D721Med (cell line): ENCODE measurements at places on chromosomes 3 and 15.

GRCh38 chr15:64006642-64007041, 39.6 kb downstream of the DAPK2 start:
- DNase-seq = no peak

DNA sequence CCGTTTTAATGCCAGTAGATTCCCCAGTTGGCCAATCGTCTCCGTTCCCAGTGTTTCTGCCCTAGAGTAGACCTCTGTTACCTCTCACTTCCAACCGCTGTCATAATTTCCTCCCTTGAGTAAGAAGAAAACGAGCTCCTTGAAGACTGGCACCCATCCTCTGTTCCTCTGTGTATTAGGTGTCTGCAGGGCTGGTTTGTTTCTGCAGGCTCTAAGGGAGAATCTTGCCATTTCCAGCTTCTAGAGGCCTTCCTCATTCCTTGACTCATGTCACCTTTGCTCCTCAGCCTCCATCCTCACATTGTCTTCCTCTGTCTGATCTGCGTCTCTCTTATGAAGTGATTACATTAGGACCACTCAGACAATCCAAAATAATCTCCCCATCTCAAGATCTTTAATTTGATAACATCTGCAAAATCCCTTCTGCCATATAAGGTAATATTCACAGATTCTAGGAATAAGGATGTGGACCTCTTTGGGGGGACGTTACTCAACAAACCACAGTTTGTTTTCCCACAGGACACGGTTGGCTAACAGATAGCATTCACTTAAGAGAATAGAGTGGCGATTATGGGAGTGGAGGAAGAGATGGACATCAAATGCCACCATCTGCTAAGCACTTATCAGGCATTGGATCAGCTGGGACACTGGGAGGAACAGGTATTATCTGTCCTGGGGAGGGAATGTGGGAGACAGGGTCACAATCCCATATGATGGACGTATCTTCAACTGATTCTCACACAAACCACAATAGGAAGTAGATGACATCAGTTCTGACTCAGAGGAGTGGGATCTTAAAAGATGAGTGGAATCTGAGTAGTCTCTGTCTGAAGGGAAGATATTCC, 17.1 kb downstream of the ARHGAP31 start:
- no peak for DNase-seq

DNA sequence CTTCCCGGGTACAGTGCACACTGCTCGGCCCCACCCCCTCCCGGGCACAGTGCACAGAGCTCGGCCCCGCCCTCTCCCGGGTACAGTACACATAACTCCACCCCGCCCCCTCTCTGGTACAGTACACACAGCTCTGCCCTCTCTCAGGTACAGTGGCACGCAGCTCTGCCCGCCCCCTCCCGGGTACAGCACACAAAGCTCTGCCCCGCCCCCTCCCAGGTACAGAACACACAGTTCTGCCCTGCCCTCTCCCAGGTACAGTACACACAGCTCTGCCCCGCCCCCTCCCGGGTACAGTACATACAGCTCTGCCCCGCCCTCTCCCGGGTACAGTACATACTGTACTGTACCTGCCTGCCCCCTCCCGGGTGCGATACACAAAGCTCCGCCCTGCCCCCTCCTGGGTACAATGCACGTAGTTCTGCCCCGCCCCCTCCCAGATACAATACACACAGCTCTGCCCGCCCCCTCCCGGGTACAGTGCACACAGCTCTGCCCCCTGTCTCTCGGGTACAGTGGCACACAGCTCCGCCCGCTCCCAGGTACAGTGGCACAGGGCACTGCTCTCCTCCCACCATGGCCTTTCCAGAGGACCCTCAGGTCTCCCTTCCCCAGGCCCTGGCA, 16.4 kb upstream of the PRR20G start:
- no peak for DNase-seq

DNA sequence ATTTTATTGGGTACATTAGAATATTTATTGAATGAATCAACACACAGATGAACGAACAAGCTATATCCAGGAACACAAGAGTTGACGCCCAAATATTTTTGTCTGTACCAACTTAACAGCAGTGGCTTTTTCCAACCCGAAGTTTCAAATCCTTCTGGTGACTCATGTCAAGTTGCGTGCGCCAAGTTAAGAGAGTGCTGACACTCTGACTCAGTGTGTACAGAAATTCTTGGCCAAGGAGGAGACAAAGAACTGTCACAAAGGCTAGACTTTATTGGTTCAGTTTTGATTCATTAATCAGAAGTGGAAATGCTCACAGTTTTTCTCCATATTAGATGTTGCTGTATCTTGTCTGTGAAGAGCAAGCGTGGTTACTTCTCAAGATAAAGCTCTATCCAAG, 59.6 kb upstream of the TSC22D2 start:
- no peak for DNase-seq

DNA sequence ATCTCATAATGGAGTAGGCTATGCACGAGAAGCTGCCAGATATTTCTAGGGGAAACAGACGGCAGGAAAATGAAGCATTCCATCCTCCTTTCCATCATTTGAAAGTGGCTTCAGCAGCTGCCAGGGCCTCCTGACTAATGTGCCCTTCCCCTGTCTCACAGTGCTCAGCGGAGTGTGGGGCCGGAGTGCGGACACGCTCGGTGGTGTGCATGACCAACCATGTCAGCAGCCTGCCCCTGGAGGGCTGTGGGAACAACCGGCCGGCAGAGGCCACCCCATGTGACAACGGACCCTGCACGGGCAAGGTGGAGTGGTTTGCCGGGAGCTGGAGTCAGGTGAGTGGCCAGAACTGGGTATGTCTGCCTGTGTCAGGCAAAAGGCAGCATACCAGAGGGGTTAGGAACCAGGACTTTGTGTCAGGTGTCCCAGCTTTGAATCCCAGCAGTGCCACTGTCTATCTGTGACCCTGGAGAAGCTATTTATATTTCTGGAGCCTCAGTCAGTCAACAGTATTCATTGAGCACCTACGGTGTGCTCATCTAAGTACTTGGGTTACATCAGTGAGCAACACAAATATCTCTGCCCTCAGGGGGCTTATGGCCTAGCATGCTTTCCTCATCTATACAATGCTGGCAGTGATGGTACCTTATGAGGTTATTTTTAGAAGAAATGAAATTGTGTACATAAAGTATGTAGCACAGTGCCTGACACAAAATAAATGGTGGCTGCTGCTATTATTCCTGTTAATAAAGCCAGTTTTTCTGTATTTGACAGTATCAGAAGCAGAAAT, 52.4 kb upstream of the NR2E3 start:
- DNase-seq = no peak

DNA sequence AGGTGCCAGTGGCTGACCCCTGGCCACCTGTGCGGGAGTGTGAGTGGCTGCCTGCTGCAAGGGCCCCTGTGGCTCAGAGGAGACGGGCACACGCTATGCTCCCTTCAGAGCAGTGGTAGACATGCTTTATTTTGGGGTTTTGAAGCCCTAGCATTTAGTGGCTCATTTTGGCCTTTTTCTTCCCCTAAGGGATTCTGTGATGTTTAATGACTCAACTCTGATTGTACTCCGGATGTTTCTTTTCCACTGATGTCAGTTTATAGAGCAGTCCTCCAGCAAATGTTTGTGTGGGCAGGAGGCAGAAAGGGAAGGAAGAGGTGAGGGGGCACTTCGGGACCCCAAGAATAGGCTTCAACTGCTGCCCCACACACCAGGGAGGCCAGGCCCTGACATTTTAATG, 288.9 kb upstream of the C2CD4B start:
- DNase-seq = no peak

GRCh38 chr3:49296781-49297411, 19.9 kb upstream of the C3orf62 start:
- no peak for DNase-seq

- DNase-seq = no peak
These were observed 213.8 kb downstream of the LRTM1 start for GRCh38 chr3:54714035-54714434.

GRCh38 chr3:50177346-50177745, 14.1 kb upstream of the GNAT1 start:
- no peak for DNase-seq

DNA sequence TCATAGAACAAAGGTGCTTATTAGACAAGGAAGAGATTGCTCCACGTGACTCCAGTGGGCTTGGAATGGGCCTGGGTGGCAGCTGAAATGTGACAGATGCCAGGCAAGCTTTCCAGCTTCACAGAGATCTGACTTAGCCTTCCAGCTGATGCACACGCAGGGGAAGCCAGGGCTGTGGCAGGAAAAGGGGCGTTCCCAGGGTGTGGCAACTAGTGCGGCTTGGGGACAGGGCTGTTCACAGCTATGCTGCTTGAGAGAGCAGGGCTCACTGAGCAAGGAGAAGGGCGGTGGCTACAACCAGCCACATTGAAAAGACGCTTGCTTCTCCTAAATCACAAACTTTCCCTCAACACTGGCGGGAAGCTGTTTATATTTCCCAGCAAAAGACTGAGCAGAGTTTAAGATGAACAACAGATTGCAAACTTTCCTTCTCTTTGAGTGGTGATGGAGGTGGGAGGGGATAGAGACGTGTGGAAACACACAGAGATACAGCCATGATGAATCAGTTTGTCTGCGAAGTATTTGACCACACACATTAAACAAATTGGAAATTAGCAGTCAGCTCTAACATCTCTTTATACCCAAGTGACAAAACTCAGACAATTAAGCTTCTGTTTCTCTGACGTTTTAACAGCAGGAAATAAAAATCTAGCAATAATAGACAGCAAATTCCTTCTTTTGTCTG, 127.5 kb downstream of the BDH1 start:
- no peak for DNase-seq

- no peak for DNase-seq
These were observed 714.0 kb downstream of the CADM2 start for GRCh38 chr3:85672761-85673160.

DNA sequence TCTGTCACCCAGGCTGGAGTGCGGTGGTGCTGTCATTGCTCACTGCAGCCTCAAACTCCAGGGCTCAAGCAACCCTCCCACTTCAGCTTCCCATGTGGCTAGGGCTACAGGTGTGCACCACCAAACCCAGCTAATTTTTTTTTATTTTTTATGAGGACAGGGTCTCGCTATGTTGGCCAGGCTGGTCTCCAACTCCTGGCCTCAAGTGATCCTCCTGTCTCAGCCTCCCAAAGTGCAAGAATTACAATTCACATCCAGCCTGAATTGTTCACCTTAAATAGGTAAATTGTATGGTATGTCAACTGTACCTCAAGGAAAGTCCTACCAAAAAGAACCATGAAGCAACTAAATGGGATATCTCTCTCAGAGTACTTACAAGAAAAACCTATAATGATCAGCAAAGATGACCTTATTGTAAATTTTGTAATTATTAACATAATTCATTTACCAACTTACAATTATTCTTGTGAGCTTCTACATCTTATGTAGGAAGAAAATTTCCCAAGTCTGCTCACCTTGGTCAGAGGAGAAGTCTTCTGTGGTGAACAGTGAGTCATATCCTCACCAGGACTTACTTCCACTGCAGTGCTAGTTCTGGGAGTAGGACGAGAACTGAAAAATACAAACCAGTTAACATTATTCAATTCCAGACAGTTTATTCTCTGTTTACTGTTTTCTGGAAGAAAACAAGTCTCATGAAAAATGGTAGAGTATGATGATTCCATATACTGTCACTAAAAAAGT, 54.4 kb downstream of the ULK4 start:
- DNase-seq = no peak

GRCh38 chr3:8595695-8596115, 48.9 kb downstream of the SSUH2 start:
- DNase-seq = no peak

GRCh38 chr15:99096173-99096893, 8.5 kb upstream of the SYNM start:
- no peak for DNase-seq

DNA sequence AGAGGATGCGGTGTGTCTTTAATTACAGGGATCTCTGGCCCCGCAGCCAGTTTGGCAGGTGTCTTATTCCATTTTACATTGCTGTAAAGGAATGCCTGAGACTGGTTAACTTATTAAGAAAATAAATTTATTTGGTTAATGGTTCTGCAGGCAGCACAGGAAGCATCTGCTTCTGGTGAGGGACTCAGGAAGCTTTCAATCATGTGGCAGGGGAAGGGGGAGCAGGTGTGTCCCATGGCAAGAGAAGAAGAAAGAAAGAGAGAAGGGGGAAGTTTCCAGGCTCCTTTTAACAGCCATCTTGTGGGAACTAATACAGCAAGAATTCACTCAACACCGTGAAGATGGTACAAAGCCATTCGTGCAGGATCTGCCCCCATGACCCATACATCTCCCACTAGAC, 128.0 kb upstream of the CRBN start:
- no peak for DNase-seq

DNA sequence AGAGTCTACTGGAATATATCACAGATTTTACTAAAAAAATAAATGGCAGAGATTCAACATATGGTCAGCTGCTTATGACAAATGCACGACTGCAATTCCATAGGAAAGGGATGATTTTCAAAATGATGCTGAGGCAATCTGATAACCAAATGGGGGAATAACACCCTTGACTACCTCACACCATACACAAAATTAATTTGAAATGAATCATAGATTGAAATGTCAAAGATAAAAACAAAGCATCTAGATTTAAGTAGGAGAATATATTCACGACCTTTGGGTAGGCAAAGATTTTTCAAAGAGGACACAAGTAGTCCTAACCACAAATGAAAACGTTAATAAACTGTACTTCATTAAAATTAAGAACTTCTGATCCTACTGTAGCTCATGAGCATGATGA, 11.2 kb downstream of the SENP7 start:
- no peak for DNase-seq

DNA sequence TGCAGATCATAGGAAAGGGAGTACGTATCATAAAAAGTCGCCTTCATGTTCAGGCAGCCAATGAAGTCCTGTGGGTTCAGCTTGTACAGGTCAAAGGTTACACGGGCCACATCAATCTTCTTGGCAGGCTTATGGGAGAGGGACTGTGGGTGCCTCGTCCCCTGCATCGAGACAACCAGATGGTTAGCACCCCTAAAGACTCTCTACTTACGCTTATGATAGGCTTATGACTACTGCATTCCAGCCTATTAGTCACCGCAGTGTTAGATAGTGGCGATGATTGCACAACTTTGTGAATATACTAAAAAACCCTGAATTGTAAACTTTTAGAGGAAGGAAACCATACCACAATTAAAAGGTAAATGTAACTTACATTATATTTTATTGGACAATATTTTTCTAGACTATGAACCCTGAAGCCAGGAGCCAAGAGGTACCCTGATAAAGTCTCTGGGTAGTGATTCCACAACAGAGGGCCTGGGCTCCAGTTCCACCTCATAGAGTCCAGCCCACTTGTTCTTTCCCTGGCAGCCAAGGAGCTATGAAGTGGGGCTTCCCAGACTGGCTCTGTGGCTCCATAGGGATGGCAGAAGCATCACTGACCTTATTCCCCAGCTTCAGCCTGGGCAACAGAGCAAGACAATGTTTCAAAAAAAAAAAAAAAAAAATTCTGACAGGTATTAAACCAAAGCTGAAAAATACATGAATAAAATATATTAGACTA, 2.5 kb upstream of the FANCD2 start:
- no peak for DNase-seq

- DNase-seq = no peak
These were observed 88.5 kb downstream of the B3GALNT1 start for GRCh38 chr3:161016417-161017313.

GRCh38 chr3:17116007-17116600, 231.3 kb downstream of the PLCL2 start:
- no peak for DNase-seq
